Hippocampal formation (tissue), 2 donors: ENCODE measurements at places on chromosomes 2 and 18.

GRCh38 chr18:52333860-52334259 is 6.1 kb upstream of the DCC start:
- no peak for DNase-seq

DNA sequence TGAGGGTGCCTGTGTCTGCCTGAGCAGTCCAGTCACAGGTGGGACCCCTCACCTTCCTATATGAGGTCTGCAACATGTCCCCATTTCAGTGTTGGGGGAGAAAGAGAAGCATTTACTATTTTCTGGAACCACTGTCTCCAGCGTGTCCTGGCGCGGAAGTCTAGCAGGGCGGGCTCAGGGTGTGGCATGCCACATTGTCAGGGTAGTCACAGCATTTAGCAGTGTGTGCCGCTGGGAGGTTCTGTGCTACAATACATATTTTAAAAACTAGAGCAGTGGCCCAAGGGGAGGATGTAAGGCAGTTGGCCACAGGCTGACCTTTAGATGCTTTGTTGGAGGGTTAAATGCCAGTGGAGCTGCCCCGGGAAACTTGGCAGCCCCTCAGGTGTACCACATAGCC is 12.5 kb downstream of the UBE2F start:
- DNase-seq = no peak

- DNase-seq = no peak
Measured at GRCh38 chr18:74244554-74244953, 47.2 kb downstream of the CYB5A start.

DNA sequence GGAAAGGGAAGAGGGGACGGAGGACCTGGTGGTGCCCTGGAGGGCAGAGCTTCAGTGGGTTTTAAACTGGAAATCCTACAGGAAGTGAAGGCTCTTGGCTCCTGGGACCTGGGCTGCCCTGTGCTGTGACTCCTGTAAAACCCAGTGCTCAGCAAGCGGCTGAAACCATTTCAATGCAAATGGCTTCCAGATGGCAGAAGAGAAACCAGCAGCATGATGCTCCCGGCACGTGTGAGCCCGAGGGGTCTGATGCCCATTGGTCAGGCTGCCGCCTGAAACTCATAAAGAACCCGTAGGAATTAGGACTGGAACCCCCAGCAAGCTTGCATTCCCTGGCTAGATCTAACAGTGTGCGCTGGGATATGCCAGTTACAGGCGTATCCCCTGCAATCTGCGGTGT is 109.2 kb upstream of the THOC1 start:
- no peak for DNase-seq

GRCh38 chr18:37701967-37702366 is 136.4 kb upstream of the CELF4 start:
- no peak for DNase-seq

DNA sequence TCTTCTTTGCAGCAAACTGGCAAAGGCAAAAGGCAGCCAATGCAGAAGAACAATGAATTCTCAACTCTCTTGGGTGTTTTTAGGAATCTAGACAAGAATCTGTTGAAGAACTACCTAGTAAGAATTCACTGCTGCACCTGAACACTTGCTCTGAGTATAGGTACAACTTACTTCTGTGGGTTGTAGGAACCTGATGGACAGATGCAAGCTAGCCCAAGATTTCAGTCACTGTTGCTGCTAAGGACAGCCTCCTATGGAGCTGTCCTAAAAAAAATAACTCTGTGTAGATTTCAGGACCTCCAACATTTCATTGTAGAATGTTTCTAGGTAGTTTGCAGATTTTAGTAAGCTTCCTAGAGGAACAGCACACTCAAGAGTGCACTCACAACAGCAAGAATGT is 363.5 kb downstream of the CBLN2 start:
- no peak for DNase-seq

GRCh38 chr2:94999431-94999883 is 26.1 kb upstream of the MAL start:
- DNase-seq = no peak

DNA sequence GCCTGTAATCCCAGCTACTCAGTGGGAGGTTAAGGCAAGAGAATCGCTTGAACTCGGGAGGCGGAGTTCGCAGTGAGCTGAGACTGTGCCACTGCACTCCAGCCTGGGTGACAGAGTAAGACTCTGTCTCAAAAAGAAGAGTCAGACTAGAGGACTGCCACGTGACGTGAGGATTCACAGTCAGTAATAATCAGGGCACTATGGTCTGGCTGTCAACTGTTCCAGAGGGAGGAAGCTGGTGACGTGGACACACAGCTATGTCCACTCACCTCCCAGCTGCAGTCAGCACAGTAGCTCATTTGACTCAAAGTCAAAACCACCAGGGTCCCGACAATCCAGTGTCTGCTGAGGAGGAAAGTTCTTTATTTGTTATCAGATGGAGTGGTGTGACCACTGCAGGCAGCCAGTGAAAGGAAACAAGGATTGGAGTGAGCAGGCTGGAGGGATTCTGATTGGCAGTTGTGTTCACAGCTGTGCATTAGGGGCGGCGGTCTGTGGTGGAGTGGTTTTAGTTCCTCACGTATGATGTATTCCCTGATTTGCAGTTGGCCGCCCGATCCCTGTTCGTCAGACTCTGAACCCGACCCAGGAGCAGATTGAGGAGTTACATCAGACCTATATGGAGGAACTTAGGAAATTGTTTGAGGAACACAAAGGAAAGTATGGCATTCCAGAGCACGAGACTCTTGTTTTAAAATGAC is 37.9 kb downstream of the MOGAT1 start:
- peak; percentile 74 for DNase-seq

- no peak for DNase-seq
Measured at GRCh38 chr2:134170294-134170693, 83.6 kb upstream of the MGAT5 start.

DNA sequence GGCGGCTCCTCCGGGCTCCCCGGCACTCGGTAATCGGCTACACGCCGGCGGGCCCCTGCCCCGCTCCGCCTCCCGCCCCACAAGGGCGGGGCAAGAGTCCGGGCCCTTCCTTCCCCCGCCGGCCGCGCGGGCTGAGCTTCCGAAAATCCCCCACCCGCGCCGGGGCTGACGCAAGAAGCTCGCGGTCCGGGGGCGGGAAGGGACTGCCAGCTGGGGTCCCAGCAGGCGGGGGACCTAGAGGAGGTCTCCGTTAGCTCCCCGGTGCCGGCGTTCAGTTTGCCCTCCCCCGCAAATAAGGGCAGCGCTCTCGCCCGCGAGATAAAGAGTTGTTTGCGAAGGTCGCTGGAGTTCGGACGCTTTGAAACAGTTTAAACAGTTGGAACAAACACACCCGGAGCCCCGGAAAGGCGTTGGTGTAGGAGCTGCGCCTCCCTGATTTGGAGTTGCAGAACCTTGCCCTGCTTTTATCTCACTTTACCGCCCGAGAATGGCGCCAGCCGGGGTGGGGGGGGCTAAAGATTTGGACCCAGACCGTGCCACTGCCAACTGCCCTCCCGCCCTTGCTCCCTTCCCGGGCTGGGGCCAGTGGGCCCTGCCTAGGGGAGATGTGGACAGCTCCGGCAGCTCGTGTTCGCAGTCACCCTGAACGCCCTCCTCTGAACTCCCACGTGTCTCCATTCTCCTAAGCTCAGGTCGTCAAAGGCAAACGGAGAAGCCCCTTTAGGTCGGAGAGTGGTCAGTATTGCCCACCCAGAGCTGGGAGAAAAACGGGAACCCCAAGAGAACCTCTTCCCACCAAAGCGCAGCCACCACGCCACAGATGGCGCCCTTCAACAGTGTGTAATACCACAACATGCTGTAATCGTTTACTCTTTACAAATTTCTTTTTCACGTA is at the start of gene NFE2L2:
Gene NFE2L2 (minus strand): TSS at position 35 of the 895 bp plus-strand sequence. CDS start 151 bp downstream, outside the sequence.
- peak; percentile 90 for DNase-seq

- DNase-seq = no peak
Measured at GRCh38 chr2:202387608-202388342, 11.6 kb downstream of the BMPR2 start.

- DNase-seq = no peak
Measured at GRCh38 chr2:39164089-39164488, 43.2 kb upstream of the SOS1 start.

- no peak for DNase-seq
Measured at GRCh38 chr2:76862901-76863300, 659.3 kb downstream of the LRRTM4 start.

DNA sequence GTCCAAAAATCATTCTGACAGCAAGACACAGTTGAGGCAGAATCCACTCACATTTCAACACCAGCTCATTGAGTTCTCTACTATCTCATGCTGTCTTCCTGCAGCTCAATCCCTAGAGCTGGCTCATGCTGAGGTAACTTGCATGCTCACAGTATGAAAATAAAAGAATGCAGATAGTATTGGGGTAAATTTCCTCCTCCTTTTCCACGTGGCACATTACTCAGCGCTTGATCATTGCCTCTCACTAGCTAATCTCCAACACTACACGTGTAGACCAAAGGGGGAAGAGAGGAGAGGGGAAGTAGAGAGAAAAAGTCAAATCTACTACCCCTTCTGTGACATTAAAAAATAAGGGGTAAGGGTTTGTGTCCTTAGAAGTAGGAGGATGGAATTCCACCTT is 300.6 kb downstream of the AFF3 start:
- no peak for DNase-seq

DNA sequence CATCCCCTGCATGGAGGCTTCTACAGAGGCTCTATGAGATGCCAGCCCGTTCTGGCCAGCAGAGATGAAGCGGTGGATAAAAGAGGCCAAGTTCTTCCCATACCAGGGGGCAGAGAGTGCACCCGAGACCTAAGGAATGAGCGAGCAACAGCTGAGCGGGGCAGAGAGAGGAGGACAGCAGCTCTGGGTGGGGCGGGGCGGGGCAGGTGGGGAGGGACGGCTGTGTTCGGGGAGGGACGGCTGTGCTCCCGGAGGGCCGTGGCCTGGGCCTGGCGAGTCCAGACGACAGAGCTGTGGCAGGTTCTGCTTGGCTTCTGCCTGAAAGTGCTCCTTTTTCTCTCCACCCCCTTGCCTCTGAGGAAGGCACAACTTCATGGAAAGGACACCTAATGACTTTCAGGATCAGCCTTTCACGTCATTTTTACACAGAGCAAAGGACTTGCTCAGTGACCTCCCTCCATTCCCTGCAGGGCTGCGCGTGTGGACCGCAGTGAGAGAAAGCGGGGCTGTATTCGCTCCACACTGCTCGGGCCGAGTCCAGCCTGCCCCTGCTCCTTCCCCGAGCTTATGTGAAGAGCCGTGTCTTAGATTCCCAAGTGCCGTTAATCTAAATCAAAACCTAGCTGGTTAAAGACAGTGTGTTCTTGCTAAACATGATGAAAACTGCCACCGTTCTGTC is 232.9 kb downstream of the HDAC4 start:
- no peak for DNase-seq

DNA sequence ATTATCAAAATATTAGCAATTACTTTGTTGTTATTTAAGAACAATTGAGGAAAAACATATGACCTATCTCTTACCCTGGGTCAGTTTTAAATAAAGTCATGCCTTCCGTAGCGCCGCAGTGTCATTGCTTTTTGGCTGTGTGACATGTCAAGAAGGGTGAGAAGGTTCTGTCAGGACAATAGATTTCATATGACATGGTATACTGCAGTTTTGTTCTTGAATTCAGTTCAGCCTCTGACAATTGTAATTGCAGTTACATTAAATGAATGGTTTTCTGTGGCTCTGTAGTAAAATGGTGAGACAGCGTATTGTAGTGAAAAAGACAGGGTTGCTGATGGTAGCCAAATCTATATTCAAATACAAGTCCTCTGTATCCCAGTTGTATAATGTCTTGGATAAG is 307.2 kb downstream of the CDH2 start:
- no peak for DNase-seq

DNA sequence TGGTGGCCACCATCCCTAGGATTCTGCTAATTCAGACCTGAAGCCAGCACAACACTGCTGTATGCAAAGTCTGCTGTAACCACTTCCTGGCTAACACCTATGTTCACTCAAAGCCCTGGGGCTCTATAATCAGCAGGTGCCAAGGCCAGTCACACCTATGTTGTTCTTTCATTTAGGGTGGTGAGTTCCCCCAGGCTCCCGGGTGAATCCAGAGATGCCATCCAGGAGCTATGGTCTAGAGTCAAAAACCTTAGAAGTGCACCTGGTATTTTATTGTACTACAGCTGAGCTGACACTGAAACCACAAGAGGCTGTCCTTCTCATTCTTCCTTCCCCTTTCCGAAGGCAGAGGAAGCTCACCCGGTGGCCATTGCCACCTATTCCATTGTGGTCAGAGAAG is 46.2 kb upstream of the CCDC141 start:
- no peak for DNase-seq

- DNase-seq = no peak
Measured at GRCh38 chr18:12726331-12726730, 23.5 kb downstream of the PSMG2 start.

DNA sequence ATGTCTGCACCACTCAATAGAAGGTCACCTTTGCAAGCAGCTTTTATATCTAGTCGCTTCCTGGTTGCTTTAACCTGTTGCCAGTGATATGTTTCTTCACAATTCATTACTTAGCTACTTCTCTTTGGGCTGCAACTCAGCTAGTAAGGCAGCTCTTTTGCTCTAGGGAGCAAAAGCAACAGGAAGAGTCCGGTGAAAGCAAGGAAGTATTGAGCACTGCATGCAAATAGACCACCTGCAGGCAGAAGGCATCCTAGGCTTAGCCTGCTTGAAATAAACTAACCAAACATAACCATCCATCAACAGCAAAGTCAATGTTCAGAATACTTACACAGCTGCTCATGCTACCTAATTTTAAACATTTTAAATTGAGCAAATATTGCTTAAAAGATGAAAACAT is 529.2 kb upstream of the LINC00305 start:
- no peak for DNase-seq

DNA sequence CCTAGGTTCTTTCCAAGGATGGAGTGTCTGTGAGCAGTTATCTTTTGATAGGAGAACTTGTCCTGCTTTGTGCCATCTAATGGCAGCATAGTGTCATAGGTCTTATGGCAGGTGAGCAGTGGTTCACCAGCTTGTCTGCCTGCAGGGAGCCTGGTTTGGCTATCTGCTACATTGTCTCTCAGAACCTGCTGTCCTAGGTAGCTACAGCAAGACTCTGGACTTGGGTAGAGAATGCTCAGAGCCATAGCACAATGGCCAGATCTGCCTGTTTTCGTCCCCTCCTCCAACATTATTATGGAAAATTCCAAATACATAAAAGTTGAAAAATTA is 28.3 kb downstream of the AGFG1 start:
- no peak for DNase-seq

GRCh38 chr2:118059919-118060478 is 28.3 kb upstream of the INSIG2 start:
- DNase-seq = no peak

DNA sequence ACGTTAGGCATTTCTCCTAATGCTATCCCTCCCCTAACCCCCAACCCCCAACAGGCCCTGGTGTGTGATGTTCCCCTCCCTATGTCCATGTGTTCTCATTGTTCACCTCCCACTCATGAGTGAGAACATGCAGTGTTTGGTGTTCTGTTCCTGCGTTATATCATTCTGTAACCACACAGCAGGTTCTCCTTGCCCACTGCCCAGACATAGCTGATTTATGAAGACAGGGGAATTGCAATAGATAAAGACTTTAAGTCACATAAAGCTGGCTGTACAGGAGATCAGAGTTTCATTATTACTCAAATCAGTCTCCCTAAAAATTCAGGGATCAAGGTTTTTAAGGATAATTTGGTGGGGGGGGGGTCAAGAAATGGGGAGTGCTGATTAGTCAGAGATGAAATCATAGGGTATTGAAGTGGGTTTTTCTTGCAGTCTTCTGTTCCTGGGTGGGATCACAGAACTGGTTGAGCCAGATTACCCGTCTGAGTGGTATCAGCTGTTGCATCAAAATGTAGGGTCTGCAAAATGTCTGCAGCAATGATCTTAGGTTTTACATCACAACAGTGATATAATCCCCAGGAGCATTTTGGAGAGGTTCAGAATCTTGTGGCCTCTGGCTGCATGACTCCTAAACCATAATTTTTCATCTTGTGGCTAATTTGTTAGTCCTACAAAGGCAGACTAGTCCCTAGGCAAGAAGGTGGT is 392.1 kb upstream of the KCNJ3 start:
- DNase-seq = no peak

- DNase-seq = no peak
Measured at GRCh38 chr2:31945572-31945935, 65.3 kb downstream of the MEMO1 start.
